ENCODE measurements at places on chromosomes 4 and X.

DNA sequence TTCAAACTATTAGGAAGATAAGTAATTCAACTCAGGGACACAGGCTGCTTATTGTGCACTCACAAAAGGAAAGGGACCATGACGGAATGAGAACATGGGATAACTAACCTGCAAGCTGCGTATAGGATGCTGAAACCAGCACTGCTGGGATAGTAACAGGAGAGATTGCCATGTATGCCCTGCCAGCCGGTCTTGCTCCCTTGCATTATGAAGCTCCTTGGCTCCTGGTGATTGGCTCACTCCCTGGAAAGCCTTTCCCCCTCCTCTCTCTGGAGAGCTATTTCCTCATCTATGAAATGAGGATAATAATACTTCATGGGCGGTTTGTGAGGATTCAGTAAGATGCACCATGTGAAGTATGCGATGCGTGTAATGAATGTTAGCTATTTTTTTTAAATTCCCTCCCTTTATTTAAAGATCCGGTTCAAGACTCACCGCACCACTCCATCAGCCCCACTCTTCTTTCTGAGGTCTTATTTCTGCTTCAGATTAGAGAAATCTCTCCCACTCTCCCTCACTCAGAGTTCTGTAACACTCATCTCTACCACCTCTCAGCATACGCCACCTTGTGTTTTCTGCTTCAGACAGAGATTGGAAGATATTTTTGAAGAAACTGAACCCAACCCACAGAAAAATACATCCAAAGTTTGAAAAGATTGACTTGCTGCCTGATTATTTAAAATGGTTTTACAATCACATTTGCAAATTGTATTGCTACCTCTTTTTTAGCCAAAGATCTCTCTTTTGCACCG lies 18.4 kb downstream of the MSMO1 start:
- DNase-seq: no peak

DNA sequence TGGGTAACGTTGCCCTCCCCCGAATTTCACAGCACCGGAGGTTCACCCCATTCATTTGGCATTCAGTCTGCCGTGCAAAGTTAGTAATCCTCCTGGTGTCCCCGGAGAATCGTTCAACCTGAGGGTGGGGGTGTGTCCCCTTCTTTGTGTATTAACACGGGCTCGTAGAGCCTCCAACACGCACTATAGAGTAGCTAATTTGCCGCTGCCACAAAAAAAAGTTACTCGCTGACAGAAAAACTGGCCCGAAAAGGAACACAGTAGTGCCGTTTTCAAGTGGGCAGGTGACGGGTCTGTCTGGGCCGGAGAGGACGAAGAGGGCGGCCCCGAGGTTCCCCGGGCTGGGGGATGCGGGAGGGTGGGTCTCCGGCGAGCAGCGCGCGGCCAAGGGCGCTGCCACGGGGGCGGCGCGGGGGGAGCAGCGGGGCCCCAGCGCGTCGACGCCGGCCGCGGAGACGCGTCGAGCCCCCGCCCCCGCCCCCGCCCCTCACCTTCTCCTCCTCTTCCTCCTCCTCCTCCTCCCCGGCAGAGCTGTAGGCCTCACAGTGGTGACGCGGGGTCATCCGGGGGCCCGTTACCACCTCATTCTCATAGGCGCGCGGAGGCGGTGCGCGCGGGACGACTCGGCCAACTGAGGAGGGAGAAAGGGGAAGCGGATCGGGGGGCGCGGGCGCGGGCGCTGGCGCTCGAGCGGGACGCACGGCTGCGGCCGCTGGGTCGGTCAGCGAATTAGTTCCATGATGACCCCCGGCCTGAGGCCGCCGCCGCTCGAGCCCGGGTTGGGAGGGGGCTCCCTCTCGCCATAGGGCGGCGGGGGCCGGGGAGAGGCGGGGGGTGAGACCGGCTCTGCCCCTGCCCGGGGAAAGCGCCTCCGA lies 571 bp downstream of the CCNI start:
- peak; percentile 47 for DNase-seq

GRCh38 chrX:19064175-19064574 lies 58.1 kb downstream of the ADGRG2 start:
- no peak for DNase-seq

- DNase-seq: no peak
Measured at GRCh38 chrX:23802431-23802830, 19.5 kb downstream of the SAT1 start.

DNA sequence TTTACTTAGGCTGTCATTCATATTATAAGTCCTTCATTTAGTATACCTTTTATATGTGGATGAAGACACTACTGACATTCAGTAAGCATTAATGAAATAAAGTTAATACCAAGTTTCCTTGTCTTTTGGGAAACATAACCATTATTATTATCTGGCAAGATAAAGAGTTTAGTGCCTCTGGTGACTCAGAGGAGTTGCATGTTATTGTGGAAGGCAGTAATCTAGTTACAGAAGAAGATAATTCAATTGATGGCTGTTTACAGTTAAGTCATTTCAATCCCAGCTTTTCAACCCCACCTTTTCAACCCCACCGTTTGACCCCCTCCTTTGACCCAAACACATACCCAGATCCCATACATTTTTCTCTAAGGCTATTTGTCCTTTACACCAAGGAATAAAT lies 143.8 kb downstream of the FANCB start:
- DNase-seq: no peak

DNA sequence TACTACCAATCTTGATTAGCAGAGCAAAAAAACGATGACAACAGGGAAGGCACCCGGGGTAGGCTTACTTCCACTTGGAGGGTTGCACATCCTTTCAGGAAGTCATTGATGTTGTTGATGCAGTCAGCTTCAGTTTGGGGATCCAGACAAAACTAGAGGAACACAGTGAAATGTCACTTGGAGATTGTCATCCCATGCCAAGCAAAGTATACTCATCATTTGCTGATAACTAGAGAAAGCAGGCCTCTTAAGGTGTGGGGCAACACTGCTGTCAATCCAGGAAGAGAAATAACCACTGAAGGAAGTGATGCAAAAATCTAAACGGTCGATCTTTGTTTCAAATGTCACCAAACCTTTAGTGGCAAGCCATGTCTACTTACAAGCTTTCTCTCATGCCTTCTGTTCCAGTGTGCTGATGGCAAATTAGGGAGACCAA lies 1.4 kb downstream of the ARHGEF6 start:
- no peak for DNase-seq

- no peak for DNase-seq
Measured at GRCh38 chrX:13655674-13656073, 2.7 kb downstream of the TCEANC start.

DNA sequence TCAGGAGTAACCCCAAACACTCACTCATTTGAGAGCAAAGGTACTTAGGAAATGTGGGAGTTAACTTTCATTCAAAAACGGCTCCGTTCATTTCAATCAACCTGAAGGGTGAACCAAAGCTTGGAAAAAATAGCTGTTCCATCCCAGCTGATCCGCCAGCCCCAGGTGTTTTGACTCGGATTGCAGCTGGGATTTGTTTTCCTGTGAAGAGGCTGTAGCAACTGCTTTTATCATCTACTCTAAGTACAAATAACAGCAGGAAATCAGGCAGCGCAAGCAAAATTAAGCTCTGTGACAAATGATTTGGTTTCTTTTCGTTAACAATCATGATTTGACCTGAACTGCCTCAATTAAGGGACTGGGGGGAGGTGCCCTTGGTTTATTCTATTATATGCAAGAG lies 154.7 kb downstream of the BEND2 start:
- no peak for DNase-seq
